Cortex of kidney (tissue), 1 donor: ENCODE measurements at places on chromosomes 2 and 18.

GRCh38 chr2:55169359-55169758 lies 62.7 kb downstream of the CLHC1 start:
- no peak for DNase-seq

DNA sequence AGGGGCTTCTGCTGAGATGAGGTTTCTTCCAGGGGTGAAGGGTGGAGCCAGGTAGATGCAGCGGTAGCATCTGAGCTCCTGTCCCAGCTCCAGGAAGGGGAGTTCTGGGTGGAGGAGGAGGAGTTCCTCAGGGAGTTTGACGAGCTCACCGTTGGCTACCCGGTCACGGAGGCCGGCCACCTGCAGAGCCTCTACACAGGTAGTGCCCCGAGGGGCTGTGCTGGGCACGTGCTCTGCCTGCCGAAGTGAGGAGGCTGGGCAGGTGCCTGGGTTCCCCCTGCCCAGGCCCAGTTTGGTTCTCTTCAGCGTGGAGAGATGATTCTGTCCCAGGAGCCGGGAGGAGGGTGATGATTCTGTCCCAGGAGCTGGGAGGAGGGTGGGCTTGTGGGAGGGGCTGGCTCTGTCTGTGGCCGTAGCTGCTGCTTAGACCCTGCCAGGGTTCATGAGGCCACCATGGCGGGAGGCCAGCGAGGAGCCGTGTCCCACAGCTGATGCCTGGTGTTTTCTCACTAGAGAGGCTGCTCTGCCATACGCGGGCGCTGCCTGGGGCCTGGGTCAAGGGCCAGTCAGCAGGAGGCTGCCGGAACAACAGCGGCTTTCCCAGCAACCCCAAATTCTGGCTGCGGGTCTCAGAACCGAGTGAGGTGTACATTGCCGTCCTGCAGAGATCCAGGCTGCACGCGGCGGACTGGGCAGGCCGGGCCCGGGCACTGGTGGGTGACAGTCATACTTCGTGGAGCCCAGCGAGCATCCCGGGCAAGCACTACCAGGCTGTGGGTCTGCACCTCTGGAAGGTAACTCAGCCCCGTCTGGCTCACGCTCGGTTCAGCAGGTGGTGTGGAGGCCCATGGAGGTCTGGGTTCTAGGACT lies 8.2 kb downstream of the CAPN10 start:
- DNase-seq: no peak

GRCh38 chr2:206502729-206503128 lies 59.4 kb downstream of the ADAM23 start:
- no peak for DNase-seq

DNA sequence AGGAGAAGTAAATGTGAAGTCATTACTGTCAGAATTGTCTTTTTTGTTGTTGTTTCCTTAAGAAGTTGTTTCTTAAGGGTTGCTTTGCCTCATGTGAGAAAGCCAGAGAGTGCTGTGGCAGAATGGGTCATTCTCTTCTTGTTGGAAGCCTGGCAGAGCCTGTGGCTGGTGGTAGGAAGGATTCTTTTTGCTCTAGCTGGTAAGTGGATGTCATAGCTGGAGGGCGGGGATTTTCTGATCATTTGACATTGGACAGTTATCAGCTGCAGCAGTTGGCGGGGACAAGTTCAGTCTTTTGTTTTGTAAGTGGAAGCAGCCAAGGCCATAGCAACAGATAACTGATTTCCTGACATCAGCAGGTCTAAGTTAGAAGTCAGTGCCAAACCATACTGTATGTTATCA lies 5.5 kb upstream of the RMDN2 start:
- DNase-seq: no peak

DNA sequence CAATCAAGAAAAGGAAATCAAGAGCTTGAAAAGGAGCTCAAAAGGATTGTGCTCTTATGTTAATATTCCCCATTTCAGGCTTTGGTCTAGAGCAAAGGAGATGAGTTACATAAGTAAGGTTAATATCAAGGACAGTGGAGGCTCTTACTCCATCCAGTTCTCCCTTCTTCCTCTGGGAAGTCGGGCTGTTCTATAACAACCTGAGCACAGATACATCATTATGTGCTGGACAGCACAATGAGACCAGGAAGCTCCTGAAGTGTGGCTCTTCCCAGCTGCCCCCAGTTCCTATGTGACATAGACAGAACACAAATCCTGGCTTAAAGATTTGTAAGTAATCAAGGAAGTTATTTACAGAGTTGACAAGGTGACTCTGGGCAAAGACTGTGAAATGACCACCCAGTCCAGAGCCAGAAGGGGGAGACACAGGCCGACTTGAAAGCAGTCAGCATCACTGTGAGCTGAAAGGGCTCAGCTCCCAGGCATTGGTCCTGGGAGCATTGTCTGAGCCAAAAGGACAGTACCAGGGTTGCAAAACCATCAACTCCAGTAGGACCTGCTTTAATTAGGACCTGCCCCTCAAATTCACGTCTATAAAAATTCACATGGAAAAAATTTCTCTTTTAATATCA lies 917.6 kb upstream of the ACVR2A start:
- DNase-seq: no peak
